Fibroblast of mammary gland (primary cell): ENCODE measurements at places on chromosomes 6 and 20.

DNA sequence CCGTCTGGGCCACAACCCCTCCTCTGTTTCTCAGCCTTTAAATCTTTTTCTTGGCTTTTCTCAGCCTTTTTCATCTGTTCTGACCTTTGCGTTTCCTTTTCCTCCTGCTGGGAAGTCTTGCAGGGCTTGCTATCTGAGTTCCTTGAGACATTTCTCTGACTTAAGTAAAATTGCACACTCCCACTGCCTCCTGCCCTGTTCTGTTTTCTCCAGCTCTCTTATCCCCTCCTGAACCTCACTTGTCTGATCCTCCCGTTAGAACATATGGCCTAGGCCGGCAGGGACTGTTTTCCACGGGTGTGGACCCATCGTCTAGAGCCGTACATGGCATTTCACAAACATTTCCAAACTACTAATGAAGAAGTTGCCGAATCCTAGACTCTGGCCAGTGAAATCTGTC, 63.0 kb downstream of the ARID1B start:
- peak; percentile 37 for DNase-seq

- peak; percentile 56 for DNase-seq
Measured at GRCh38 chr20:38932457-38933120, 6.4 kb downstream of the FAM83D start.

DNA sequence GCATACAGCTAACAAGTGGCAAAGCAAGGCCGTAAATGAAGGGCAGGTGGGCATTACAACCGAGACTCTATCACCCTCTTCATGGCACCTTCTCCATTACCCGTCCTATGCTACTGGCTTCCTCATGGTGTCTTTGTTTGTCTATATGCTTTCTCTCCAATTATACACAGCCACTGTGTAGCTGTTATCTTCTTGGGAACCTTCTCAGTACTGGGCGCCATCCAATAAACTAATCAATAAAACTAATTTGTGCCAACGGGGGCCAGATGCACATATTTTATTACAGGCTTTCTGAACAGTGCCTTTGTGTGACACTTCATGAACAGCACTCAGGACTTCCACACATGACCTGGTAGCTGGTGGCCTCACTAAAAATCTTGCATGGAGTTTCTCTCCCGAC, 149.8 kb upstream of the PCSK2 start:
- DNase-seq: no peak

DNA sequence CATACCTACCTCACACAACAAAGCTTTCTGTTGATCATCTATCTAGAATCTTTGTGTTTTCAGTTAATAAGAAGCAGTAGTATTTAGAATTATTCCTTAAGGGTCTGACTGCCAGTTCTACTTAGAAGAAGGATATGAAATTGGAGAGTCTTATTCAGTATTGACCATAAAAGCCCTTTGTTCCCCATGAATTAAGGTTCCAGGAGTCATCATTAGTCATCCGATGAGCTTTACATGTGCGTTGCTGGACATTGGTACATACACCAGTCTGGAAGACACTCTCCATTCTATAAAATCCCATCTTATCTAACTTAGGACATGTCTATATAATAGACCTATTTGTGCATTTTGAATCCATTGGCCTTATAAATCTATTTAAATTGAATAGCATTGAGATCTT, 34.4 kb upstream of the RNF217 start:
- DNase-seq: peak; percentile 82

GRCh38 chr6:166293731-166294584, 14.2 kb downstream of the PRR18 start:
- DNase-seq: no peak

DNA sequence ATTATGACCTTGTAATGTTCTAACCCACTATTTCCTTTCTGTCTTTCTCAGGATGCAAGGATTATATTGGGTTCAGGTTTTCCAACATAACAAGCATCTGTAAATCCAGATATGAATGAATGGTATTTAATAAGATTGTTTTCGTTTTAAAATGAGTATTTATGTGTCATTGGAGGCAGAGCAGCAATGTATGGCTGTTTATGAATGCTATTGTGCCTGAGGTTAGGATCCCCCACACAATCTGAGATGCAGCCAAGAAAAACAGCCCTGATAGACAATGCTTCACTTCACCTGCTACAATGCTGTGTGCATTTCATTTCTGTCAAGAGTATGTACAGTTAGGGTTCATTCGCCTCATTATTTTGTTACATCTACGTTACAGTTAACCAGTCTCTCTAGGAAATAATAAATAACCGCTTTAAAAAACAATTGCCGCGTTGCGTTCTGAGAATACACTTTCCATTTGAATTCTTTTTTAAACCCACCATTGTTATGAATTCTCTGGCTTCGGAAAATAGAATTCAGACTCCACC, 19.6 kb downstream of the TFAP2A start:
- DNase-seq: no peak

DNA sequence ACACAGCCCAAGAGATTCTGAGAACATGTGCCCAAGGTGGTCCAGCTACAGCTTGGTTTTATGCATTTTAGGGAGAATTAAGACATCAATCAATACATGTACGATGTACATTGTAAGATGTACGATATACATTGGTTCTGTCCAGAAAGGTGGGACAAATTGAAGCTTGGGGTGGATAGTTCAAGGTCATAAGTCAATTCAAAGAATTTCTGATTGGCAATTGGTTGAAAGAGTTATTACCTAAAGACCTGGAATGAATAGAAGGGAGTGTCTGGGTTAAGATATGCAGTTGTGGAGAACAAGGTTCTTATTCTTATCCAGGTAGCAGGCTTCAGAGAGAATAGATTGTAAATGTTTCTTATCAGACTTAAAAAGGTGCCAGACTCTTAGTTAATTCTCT, 31.8 kb upstream of the LCA5 start:
- no peak for DNase-seq

- DNase-seq: no peak
Measured at GRCh38 chr6:91826128-91826527, 1239.3 kb upstream of the MAP3K7 start.

DNA sequence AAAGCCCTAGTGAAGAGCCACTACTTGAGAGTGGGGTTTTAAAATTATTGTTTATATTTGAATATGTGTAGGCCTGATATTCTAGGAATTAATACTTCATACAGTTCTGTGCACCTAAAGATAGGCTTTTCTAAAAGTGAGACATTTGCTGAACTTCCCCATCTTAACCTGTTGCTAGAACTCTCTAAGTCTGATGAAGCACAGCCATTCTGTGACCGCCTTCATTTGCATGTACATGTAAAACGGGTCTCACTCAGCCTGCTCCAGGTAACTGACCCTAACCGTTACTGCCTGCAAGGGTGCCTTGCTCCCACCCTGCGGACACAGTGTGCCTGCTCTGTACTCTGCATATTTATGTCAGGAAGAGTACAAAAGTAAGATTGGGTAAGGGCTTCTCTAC, 44.3 kb upstream of the IRF4 start:
- no peak for DNase-seq

GRCh38 chr6:27112974-27113373, 134.5 kb upstream of the PRSS16 start:
- no peak for DNase-seq

DNA sequence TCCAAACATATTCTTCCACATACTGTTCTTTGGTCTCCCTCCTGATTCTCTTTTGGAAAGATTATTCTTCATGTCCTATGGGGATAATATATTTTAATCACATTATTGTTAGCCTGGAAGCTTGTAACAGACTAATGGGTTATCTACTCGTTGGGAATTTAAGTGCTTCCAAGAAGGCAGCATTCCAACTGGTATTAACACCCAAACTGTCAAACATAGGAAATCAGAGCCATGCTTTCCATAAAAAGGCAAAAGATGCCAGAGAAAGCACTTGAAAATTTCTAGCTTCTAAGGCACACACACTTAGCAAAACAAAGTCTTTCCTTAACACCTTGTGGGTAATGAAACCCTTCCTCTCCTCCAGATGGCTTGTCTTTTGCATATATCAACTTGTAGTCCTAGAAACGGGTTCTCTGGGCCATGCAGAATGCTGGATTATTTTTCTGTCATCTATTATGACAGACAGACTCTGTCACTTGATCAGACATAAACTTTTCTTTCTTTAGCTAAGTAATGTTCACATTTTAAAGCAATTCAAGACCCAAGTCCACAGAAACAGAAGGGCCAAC, 41.5 kb downstream of the B4GALT5 start:
- DNase-seq: no peak

- DNase-seq: no peak
Measured at GRCh38 chr20:4855097-4855496, 133.4 kb downstream of the PRND start.

- DNase-seq: no peak
Measured at GRCh38 chr6:137657351-137657911, 163.2 kb upstream of the OLIG3 start.

DNA sequence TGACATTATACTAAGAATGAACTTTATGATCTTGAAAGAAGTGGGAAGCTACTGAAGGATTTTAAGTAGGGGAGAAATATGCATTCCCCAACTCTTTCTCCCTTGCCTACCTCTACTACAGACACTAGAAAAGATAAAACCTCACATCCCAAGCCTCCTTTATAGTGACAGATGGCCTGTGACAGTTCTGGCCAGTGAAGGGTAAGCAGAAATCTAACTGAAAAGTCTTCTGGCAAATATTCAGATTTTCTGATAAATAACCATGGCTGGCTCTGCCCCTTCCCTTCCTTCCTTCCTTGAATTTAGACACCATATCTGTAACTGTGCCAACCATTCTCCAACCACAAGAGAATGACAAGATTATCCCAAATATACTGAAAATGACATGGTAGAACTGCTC, 10.2 kb upstream of the BEND6 start:
- no peak for DNase-seq

DNA sequence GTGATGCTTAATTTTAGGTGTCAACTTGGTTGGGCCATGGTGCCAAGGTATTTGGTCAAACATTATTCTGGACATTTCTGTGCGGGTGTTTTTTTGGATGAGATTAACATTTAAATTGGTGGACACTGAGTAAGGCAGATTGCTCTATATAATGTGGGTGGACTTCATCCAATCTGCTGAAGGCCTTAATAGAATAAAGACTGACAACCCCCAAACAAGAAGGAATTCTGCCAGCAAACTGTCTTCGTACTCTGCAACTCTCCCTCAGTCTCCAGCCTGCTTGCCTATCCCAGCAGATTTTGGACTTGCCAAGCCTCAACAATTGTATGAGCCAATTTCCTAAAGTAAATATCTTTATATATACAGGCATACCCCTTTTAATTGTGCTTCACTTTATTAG, 850.1 kb downstream of the TBC1D32 start:
- DNase-seq: no peak

- peak; percentile 9 for DNase-seq
Measured at GRCh38 chr20:37643400-37643799, 50.4 kb upstream of the CTNNBL1 start.
